ENCODE measurements at places on chromosomes 7 and 10.

GRCh38 chr10:114801411-114801813, 20.2 kb upstream of the FHIP2A start:
- no peak for DNase-seq

- no peak for DNase-seq
These were observed 31.2 kb downstream of the ABLIM1 start for GRCh38 chr10:114626841-114627240.

GRCh38 chr10:131681122-131681521, 219.7 kb upstream of the PPP2R2D start:
- no peak for DNase-seq

- no peak for DNase-seq
These were observed 32.8 kb downstream of the ADRA2A start for GRCh38 chr10:111109501-111110242.

- peak; percentile 81 for DNase-seq
These were observed at the start of gene TMEM229A for GRCh38 chr7:124032369-124033094. TSS of gene TMEM229A (minus strand) at chr7:124033067. CDS start at chr7:124033003, 64 bp downstream.

DNA sequence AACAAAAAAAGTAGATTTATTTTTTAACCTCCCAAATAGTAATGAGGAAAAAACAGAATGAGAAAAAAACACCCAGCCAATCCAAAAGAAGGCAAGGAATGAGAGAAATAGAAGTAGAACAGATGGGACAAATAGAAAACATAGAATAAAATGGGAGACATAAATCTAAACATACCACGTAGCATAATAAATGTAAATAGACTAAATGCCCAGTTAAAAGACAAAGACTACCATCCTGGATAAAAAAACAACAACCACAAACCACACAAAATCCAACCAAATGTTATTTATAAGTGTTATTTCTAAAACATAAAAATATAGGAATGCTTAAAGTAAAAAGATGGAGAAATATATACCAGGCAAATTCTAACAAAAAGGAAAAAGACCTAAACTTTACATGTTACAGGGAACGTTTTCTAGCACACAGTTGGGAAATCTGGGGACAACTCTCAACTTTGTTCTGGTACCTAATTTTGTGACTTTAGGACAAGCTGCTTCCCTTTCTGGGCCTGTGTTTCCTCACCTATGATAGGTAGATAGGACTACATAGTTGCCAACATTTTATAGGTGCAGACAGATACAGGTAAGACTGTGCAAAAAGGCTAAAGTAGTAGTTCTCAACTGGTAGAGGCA, 98.4 kb downstream of the SPDYE5 start:
- no peak for DNase-seq

GRCh38 chr10:124589491-124590041, 127.9 kb downstream of the LHPP start:
- peak; percentile 71 for DNase-seq

DNA sequence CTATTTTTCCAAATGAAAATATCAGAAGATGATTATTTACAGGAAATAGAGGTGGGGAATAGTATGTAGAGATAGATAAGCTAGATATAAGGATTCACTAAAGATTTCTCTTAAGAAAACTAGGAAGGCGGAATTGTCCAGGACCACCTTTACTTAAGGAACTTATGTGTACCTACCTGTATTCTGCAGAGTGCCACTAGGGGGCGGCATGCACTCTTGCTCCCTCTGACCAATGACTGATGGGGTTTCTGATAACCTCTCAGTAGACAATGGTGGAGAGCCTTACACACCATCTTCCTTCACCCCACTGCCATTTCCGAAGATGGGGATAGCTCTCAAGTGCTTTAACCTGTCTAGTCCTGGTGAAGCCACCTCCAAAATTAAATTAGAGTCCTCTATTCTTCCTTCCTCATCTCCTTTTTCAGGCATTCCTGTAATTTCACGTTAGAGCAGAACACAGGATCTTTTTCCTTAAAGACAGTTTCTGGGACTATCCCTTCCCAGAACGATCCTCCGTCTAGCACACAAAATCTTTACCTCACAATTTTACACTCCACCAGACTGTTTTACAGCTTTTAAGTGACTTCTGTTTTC, 453.1 kb downstream of the SORCS1 start:
- no peak for DNase-seq

DNA sequence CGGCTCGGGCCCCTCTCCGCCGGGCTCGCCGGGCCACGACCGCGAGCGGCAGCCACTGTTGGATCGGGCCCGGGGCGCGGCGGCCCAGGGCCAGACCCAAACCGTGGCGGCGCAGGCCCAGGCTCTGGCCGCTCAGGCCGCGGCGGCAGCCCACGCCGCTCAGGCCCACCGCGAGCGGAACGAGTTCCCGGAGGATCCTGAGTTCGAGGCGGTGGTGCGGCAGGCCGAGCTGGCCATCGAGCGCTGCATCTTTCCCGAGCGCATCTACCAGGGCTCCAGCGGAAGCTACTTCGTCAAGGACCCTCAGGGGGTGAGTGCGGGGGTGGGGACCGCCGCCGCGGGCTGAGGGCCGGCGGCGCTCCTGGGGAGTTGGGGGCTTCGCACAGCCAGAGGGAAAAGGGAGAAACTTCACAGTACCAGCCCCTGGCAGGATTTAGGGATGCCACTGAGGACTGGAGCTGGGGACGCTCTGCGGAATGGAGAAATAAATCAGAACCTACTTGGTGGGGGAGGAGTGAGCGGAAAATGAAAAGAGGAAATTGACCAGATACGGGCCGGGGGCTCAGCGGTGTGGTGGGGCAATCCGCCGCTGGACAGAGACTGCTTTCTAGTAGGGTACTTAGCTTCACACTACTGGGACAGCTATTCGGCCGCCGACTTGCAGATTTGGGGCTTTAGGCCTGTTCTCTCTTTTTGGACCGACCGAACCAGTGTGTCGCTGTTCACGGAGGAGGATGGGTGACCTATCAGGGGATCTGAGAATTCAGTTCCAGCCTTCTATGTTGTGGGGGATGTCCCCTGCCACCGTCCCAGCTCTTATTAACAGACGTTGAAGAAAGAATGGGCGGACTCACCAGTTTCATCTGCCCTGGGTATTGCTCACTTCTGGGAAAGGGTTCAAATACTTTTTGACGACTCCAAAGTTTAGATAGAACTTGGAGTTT, 669 bp downstream of the PI4K2A start:
- peak; percentile 73 for DNase-seq

GRCh38 chr10:128080231-128080630, 46.0 kb downstream of the MKI67 start:
- DNase-seq = no peak

DNA sequence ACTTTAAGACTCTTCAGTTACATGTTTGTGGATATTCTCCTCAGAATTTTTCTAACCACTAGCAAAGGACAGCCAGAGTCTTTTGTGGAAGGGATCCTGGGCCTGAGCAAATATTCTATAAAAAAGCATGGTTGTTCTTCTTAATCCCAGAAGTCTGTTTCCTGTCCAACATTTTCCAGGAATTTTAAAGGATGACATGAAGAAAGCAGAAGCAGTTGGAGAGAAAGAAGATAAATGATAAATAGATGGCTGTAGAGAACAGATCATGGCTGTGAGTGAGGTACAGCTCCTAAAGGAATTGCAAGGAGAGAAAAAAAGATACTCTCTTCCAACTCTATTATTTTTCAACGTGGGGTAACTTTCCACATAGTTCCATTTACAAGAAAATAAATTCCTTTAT, 91.8 kb upstream of the STEAP4 start:
- DNase-seq = no peak

GRCh38 chr7:27118580-27118979, 12.0 kb downstream of the HOXA4 start:
- DNase-seq = no peak

GRCh38 chr10:119608316-119609155, 11.8 kb upstream of the TIAL1 start:
- peak; percentile 36 for DNase-seq

DNA sequence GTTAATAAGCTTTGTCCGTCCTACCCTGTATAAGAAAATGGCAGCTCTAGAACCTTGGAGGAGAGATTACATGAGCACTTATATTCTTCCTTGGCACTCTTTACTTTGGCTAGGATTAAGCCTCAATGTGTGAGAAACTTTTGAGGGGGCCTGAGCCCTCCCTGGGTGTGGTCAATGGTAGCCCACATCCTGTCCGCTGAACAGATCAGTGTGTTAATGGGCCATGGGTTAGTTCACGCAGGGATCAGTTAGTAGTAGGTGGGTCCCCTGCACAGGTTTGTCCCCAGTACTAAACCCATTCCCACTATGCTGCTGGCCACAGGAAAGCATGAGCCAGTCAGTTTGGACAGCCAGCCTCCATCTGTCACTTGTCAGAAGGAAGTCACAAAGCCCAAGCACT, 20.2 kb upstream of the IKZF1 start:
- no peak for DNase-seq

DNA sequence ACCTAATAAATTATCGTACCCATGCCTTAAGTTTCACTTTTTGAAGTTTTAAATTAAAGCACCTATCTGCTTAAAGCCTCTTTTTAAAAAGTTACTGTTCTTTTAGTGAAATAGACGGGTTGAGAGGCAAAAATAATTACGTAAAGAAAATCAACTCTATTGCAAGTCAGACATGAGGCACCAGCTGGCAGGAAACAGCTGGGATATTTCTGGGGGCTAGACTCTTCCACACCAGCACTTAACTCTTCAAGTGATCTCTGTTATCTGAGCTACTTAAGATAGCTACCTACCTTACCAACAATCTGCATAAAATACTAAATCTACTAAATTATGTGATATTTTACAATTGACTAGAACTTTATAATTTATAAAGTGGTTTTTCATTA, 35.8 kb downstream of the GBF1 start:
- no peak for DNase-seq
